D341Med (cell line): ENCODE measurements at places on chromosomes 7 and 10.

GRCh38 chr10:57336341-57336740 is 931.4 kb downstream of the IPMK start:
- no peak for DNase-seq

DNA sequence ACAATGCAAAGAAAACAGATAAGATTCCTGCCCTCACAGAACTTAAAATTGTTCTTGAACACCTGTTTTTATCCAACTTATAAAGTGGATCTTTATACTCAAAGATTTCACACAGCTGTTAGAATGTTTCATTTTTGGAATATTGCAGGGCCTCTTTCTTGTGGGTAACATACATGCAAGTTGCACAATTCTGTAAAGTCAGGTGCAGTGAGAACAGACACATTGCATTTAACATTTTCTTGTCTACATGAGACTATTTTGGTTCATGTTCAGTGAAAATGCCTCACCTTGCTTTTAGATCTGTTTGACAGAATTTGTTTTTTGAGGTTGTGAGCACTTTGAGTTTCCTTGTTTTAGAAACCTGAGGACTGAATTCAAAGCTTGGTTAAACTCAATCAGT is 707.8 kb downstream of the SUGCT start:
- DNase-seq, result no peak

DNA sequence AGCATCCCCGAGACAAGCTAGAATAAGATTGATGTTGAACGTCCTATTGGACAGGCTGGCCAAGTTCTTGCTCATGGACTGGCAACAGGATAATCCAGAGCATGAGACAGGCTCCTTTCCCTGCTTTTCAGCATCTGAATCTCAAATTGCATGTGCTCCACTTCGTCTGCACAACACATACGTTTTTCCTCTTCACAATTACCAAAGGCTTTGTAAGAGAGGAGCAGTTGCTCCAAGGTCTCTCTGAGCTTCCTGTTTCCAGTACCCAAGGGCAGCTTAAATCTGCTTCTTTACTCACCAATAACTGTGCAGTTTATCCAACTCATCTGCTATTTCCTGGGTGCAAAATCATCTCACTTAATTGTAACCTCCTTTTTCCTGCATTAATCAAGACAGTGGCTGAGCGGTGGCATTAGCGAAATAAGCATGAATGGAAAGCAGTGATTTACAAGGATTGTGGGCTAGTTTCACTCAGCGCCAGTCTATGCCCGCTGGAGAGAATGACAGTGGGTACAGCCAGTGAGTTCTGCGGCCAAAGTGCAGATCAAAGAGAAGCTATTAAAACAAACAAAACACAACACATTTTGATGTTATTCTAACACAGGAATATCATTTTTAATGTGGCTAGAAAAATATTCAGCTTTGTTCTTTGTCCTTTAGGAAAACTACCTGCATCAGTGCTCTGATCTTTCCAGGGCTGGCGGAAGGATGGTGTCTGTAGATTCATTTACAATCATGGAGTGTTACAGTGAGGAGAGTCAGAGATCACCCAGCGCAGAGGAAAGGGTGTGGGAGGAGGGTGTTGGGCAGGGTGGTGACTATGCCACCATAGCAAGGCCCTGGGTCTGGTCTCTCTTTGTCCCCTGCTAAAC is 79.8 kb downstream of the CHN2 start:
- DNase-seq, result no peak

DNA sequence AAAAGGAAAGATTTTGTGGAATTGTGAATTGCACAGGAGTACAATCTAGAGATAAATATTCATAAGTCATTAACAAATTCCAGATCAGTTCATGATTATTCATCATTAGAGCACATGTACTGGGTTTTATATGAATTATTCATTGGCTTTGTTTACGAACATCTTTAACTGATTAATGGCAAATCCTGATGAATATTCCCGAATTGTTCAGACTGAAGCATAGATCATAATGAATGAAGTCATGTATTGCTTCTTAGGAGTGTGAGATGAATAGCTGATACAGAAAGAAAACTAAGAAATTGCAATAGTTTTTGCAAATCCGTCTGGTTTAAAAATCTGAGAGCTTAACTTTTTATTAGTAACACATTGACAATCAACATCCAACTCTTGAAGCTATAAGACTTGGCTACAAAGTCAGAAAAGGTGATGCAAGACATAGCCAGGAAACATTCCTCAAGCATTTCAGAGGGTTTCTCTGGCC is 183.6 kb upstream of the DGKB start:
- DNase-seq, result no peak

GRCh38 chr7:77402818-77403217 is 13.3 kb downstream of the GSAP start:
- DNase-seq, result no peak

GRCh38 chr10:116926426-116926825 is 77.1 kb downstream of the ENO4 start:
- no peak for DNase-seq

DNA sequence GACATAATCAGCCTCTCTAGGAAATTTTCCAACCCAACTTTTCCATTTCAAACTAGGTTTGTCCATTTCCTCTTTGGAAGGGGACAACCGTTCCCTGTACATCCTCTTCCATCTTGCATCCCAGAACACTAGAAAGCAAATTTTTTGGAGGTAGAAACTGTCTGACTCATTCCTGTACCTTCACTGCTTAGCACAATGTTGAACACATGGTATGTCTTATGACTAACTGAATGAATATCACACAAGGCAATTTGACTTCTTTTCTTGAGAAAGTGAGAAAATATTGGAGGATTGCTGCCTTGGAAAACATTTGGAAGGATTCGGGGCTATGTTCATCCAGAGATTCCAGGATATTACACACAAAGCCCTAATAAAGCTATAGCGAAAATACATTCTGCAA is 289.1 kb downstream of the FGFR2 start:
- DNase-seq, result no peak

GRCh38 chr10:21135023-21135931 is 238.2 kb upstream of the NEBL start:
- DNase-seq, result no peak

DNA sequence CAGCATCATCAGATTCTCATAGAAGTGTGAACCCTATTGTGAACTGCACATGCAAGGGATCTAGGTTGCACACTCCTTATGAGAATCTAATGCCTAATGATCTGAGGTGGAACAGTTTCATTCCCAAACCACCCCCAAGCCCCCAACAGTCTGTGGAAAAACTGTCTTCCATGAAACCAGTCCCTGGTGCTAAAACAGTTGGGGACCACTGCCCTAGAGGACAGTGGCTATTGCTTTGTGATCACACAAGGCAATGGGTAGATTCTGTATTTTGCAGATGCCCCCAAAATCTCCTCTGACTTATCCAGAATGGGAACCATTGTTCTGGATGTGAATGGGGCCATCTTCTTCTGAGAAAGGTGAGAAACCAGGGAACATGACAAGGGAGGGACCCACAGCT is 31.1 kb upstream of the HPS1 start:
- DNase-seq, result no peak

GRCh38 chr7:138981332-138982203 is at the start of gene KIAA1549:
Gene KIAA1549, minus strand, starts transcription at chr7:138981389. Its CDS starts 120 bp downstream, at chr7:138981269.
- DNase-seq, result peak; percentile 94

- DNase-seq, result no peak
Measured at GRCh38 chr10:15158448-15158847, 10.0 kb downstream of the NMT2 start.

- DNase-seq, result no peak
Measured at GRCh38 chr10:122688293-122688989, 11.2 kb downstream of the C10orf120 start.

GRCh38 chr10:31146491-31147209 is 115.0 kb upstream of the ZNF438 start:
- no peak for DNase-seq

GRCh38 chr7:114416129-114416990 is 1.7 kb downstream of the FOXP2 start:
- DNase-seq, result no peak

GRCh38 chr10:108204528-108205305 is 1040.2 kb upstream of the SORCS1 start:
- peak; percentile 30 for DNase-seq

DNA sequence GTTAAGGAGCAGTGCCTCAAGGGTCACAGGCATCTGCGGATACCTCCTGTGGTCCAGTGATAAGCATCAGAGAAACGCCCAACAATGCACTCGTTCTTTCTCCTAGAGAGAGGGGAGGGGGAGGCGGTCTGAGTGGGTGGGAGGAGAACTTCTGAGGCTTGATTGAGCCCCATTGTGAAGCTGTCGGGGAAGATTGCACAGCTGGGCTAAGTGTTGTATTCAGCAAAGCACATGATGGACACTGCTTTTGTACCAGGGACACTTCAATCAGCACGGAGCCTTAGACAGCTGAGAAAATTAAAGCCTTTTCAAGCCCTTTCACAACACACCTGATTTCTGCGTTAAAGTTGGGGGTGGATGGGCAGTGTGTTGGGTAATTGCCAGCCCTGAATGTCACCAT is 230.3 kb upstream of the GHITM start:
- DNase-seq, result no peak

GRCh38 chr10:124296121-124296812 is 122.5 kb downstream of the OAT start:
- DNase-seq, result no peak

GRCh38 chr10:128098631-128099030 is 27.6 kb downstream of the MKI67 start:
- DNase-seq, result no peak

DNA sequence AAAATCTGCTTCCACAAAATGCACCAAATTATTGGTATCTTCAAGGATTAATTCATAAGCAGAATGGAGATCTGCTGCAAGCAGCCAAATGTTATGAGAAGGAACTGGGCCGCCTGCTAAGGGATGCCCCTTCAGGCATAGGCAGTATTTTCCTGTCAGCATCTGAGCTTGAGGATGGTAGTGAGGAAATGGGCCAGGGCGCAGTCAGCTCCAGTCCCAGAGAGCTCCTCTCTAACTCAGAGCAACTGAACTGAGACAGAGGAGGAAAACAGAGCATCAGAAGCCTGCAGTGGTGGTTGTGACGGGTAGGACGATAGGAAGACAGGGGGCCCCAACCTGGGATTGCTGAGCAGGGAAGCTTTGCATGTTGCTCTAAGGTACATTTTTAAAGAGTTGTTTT is 12.1 kb downstream of the IFIT3 start:
- DNase-seq, result no peak

GRCh38 chr7:51158742-51159445 is 157.7 kb downstream of the COBL start:
- no peak for DNase-seq

DNA sequence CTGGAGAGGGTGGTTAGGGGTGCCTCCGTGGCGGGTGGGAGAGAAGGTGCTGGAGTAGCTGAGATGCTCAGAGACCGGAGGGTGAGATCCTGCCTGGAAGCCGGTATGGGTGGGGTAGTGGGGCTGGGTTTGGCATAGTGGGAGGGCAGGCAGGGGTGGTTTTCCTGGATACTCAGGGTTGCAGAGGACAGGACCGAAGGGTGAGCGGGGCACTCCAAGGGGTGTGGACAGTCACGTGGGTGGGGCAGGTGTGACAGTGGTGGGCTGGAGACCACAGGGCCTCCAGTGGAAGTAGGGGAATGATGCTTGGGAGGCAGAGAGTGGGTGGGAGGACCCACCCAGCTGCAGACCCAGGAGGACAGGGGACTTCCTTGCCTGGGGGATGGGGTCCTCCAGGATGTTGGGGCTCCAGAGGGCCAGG is 1.9 kb downstream of the SCART1 start:
- no peak for DNase-seq

- peak; percentile 53 for DNase-seq
Measured at GRCh38 chr7:148142660-148143248, 447.8 kb upstream of the C7orf33 start.

GRCh38 chr7:55426676-55427075 is 61.5 kb downstream of the LANCL2 start:
- DNase-seq, result no peak

DNA sequence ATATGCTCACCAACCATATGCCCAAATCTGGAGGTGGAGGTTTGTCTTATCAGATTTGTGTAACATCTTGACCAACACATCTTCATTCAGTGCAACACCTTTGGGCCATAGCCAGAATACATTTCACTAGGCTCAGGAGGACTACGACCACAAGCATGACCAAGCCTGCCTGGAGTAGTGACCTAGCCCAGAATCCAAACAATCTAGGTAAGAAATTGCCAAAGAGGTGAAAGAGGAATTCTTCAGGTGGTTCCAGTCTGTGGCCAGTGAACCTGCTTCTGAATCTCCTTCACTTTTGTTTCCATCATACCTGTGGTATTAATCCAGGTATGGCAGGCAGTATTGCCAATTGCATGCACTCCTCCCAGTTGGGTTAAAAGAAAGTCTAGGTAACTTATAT is 112.8 kb upstream of the RAB18 start:
- no peak for DNase-seq
